Camera-type eye (tissue), 1 donor: ENCODE measurements at places on chromosomes 5 and 9. TPM values are rescaled to one million over a fixed set of nuclear protein-coding genes. Genes with fewer than 3 reads are reported as not detected.

Gene KCNN2
- 7.7 TPM for total RNA-seq

Gene PCDHA4
- 7.1 TPM for total RNA-seq

Gene SPINK13
- not detected for total RNA-seq

Gene NXNL2
- 2.4 TPM for total RNA-seq

Gene ADCY2
- total RNA-seq: 17.5 TPM

Gene SYNPO
- 10.1 TPM for total RNA-seq

Gene SKP1
- 305 TPM for total RNA-seq

Gene PCDHGA8
- 10.1 TPM for total RNA-seq

Gene BARHL1
- total RNA-seq: not detected

Gene TSSK1B
- total RNA-seq: 0.38 TPM

Gene ZBED3
- 7.3 TPM for total RNA-seq

Gene APBA1
- 24.6 TPM for total RNA-seq

Gene EIF4E1B
- total RNA-seq: 0.55 TPM

Gene PCDHB9
- total RNA-seq: 5.9 TPM

Gene HSPA4
- total RNA-seq: 148 TPM

Gene SPDL1
- total RNA-seq: 30.1 TPM

Gene SLC36A2
- total RNA-seq: not detected

Gene DBH
- total RNA-seq: 0.11 TPM

Gene TAF1L
- total RNA-seq: not detected

Gene FOXD4
- 0.82 TPM for total RNA-seq

Gene RGP1
- 21.8 TPM for total RNA-seq

Gene RASEF
- 2.8 TPM for total RNA-seq

Gene FAM200C
- total RNA-seq: 25.1 TPM

Gene FUBP3
- total RNA-seq: 72.3 TPM

Gene MTMR12
- 35.6 TPM for total RNA-seq

Gene PCDHA11
- 8.9 TPM for total RNA-seq

Gene TAF11L9
- not detected for total RNA-seq

Gene CMBL
- total RNA-seq: 13.4 TPM

Gene ZNF79
- 19.1 TPM for total RNA-seq

Gene OMD
- 34.4 TPM for total RNA-seq

Gene CCDC152
- 6.1 TPM for total RNA-seq

Gene SLCO6A1
- total RNA-seq: not detected

Gene FAM153A
- 1.9 TPM for total RNA-seq

Gene NMUR2
- 0.22 TPM for total RNA-seq

Gene COL15A1
- total RNA-seq: 92.2 TPM

Gene KCNT1
- total RNA-seq: 1.1 TPM

Gene TTC16
- total RNA-seq: not detected

Gene MVB12B
- 34.1 TPM for total RNA-seq

Gene ICE1
- total RNA-seq: 51.3 TPM

Gene MAP1B
- total RNA-seq: 748 TPM

Gene DDX4
- not detected for total RNA-seq

Gene PCDHB12
- total RNA-seq: 15.0 TPM

Gene CDH18
- total RNA-seq: 19.5 TPM

Gene CDH6
- 36.2 TPM for total RNA-seq

Gene IL9
- not detected for total RNA-seq

Gene DOCK8
- total RNA-seq: 33.6 TPM

Gene LCN10
- total RNA-seq: 1.4 TPM
